ENCODE measurements at places on chromosomes 13 and 19.

DNA sequence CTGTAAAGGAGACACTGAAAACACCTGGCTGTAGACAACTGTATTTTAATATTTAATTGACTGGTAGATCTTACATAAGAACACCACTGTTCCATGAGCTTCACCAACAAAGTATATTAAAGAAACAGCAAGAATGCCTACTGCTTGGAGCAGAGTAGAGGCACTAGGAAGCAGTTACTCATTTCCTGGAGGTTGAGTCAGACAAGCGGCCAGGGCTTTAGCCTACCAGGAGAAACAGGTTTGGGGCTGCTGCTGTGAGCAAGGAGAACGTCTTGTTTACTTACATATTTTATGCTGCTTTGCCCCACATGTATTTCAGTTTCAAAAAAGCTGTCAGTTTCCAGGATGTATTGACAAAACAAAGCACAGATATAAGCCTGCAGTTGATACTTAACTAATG lies 33.4 kb downstream of the ALG5 start:
- DNase-seq: no peak

GRCh38 chr13:75495938-75496337 lies 14.0 kb upstream of the TBC1D4 start:
- no peak for DNase-seq

DNA sequence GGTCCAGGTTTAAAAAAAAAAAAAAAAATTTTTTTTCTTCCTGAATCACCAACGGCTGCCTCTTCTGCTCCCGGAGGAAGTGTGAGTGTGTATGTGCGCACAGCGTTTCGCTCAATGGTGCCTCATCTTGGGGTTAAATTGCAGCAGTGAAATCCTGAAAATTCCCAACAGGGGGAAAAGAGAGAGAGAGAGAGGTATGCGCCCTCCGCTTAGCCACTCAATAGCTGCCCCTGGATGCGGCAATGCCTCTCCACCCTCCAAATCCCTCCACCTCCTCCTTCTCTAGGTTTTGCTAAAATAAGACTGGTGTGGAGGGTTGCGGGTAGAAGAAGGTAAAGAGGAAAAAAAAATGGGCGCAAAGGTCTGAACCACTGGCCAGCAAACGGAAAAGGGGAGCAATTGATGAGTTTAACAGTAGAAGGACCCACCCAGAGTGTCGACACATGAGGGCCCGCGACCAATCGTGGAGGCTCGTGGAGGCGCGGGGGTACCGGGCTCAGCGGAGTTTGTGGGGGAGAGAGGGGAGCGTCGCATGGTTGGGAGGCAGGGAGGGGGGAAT lies 853 bp upstream of the CACNA1A start:
- DNase-seq: no peak

DNA sequence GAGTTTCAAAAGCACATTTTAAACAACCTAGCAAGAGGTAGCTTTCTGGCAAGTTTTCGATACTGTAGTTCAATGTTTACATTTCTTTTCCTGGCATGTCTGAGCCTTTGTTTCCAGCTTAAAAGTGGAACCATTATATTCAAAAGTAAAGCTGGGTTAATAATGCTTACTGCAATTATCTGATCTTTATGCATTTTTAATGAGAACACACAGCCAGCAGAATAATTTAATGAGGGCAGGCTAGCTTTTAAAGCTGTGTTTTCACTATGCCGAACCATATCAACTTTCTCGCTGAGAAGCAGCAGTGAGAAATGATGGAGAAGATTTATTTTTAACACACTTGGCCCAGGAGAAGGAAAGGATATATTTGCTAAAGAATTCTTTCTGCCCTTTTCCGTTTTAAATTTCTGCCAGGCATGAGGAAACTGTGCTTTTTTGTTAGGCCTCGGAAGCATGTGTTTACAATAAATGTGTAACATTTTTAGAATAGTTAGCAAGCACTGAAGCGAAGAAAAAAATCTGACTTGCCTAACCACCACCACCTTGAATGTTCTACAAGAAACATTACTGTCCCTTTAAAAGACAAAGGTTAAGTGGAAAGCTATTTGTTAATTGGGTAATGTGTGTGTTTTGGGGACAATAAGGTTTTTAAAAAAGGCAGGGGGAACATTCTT lies 1.0 kb downstream of the MBNL2 start:
- DNase-seq: no peak

DNA sequence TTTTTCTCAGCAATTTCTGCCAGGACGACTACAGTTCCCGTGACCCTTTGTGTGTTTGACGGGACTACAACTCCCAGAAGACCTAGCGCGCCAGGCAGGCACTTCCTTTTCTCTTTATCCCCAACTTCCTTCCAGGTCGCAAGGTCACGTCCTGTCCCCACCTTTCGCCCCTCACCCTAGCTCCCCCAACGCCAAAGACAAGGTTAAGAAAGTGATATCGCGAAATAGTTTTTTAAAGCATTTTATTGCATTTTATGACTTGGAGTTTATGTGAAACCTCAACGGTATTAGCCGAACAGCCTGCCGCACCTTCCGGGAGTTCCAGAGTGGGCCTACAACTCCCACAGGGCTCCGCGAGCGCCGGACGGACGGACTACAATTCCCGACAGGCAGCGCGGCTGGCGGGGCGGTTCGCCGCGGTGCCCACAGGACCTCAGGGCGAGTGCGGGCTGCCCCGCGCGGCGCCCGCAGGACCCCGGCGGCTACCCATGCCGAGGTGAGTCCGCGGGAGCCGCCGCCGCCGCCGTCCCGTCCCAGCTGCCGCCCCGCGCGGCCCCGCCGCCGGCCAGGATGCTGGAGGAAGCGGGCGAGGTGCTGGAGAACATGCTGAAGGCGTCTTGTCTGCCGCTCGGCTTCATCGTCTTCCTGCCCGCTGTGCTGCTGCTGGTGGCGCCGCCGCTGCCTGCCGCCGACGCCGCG lies at the start of gene NCLN:
Gene NCLN (plus strand): TSS at position 470 of the 699 bp plus-strand sequence. CDS start 101 bp downstream, at position 571.
- DNase-seq: peak; percentile 95

DNA sequence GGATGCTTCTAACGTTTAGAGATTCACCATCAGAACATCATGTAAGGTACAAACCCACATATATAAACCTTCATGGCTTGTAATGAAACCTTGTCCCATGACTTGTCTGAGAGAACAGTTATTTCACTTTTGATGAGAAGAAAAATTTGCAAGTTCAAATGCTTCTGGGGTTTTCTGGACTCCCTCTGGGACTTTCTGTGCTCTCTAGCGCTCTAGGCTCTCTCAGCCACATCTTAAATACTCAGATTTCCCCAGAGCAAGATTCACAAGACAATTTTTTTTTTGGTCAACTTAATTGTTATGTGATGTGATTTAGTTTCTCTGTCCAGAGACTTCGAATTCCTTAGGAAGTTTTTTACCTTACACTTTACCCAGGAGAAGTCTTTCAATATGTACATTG lies 282.8 kb upstream of the EDNRB start:
- no peak for DNase-seq

DNA sequence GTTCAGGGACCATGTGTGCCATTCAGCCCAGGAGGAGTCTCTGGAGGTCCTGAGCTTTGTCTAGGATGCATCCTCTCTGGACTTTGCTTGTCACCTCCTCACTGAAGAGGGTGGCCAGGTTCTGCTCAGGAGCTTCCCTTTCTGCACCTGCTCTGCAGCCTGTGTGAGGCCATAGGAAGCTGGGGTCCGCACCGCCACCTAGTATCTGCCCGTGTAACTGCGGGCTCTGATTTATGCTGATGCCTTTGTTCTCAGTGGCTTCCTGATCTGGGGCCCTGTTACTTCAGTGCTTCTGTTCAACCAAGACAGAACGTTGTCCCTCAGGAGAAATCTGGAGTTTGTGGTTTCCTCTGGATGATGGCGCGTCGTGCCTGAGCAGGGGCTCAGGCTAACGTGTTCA lies 15.5 kb downstream of the ZNF610 start:
- DNase-seq: no peak

DNA sequence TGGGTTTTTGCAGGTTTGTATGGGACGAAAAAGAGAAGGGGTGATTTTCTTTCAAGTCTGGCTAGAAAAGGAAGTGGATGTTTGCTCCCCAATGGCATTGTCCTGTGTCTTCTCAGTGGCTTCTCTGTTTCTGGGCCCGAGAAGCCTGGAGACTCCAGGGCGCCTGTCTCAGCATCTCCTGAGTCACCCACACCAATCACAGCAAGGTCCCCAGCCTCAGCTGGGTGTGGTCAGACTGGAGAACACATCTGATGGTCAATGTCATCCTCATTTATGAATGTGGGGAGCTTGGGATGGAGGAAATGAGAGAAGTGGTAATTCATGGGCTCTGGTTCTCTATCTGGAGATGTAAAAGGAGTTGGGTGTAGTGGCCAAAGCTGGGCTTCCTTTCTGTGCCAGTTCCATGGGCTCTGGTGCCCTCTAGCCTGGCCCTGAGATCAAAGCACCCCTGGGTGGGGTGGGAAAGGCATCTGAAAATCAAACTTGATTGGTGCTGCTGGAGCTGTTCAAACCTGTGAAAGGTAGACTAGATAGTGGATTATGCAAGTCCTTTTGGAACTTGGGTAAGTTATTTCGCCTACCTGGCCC lies 13.4 kb downstream of the RASL11A start:
- no peak for DNase-seq

GRCh38 chr13:68888832-68889231 lies 1218.8 kb upstream of the ATXN8OS start:
- DNase-seq: no peak

- DNase-seq: no peak
Observed at GRCh38 chr13:100203696-100204367, 114.9 kb downstream of the PCCA start.

- no peak for DNase-seq
Observed at GRCh38 chr13:34842466-34842865, 99.6 kb upstream of the NBEA start.

DNA sequence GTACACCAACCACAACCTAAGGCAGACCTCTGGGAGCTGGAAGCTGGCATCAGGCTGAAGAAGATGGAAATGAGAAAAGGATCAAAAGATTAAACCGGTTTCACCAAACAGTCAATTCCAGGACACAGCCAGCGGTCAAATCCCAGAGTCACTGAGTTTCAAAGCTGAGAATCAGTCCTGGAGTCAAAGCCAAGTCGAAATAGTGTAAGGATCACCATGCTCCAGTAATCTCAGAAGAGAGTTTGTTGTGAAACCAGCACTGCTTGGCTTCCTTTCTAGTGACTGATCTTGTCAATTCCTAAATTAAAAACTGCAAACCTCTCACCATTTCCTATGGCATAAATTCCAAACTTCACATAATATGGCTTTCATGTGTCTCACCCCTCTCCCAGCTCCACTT lies 198.8 kb downstream of the GPC6 start:
- DNase-seq: no peak

- no peak for DNase-seq
Observed at GRCh38 chr19:55690769-55691545, 15.9 kb downstream of the EPN1 start.

- no peak for DNase-seq
Observed at GRCh38 chr19:51256155-51256625, 5.3 kb downstream of the SIGLECL1 start.

DNA sequence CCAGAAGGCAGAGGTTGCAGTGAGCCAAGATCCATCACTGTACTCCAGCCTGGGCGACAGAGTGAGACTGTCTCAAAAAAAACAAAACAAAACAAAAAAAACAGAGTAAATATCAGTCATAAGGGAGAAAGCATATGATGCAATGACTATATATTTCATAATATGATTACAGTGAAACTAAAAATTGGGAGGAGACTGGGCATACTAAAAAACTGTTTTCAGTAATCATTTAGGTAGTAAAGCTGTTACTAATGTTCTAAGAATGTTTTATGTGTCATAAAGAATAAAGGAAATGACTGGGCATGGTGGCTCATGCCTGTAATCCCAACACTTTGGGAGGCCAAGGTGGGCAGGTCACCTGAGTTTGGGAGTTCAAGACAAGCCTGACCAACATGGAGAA lies 15.9 kb downstream of the ZNF573 start:
- no peak for DNase-seq

DNA sequence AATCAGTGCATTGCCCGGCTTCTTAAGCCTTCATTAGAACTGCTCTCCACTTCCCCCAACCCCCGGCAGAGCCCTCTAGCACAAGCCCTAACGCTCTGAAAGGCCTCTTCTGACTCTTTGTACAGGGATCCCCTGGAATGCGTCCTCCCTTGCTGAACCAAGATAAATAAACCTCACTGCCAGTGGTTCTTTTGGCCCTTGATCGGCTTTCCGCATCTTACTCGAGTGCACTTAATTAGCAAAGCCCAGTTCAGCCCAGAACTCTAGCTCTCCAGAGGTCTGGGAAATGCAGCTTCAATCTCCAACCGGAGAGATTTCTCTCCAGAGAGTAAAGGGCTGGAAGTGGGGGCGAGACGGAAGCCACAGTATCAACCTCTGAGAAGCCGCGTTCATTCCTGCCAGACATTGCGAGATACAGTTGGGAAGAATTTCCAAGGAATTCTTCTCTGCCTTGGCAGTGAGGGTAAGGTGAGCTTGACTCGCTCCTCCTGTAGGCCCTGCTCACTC lies 8.7 kb upstream of the ZNF444 start:
- no peak for DNase-seq

DNA sequence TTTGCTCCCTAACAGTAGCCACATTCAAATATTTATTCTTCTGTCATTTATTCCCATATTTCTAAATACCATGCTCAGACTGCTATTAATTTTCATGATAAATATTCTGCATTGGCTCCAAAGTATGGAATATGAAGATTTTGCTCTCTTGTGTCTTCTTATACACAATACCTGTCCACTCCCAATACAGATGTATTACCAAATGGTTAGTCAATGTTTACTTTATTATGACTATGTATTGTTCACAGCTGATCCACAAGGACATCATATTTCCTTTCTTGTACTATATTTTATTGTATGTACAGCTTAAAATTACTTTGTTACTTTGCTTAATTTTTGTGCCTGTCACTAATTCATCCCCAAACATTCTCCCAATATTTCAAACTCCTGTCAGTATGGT lies 322.3 kb downstream of the OXGR1 start:
- DNase-seq: no peak

Data from NCI-H2227 treated with DMSO at 0.1 percent for 48 hours (cell line).